ENCODE measurements at places on chromosomes 1 and 21. TPM values are rescaled to one million over a fixed set of nuclear protein-coding genes. Genes with fewer than 3 reads are reported as not detected.
A peak's percentile ranks its signal among the peaks of the same experiment; 100 is the strongest.

PLA2G2F gene
- total RNA-seq, result not detected

C1orf116 gene
- total RNA-seq, result 0.17 TPM

TMEM269 gene
- not detected for total RNA-seq

TTLL7 gene
- total RNA-seq, result 2.2 TPM

JTB gene
- 139 TPM for total RNA-seq

TNNI3K gene
- total RNA-seq, result not detected

- no peak for DNase-seq
Observed at GRCh38 chr1:5995871-5996630, 3.8 kb upstream of the NPHP4 start.

- no peak for DNase-seq
Observed at GRCh38 chr21:20261364-20261763, 736.8 kb upstream of the NCAM2 start.

GRCh38 chr1:21188235-21188634, 11.5 kb upstream of the EIF4G3 start:
- no peak for DNase-seq

- no peak for DNase-seq
Observed at GRCh38 chr1:54979327-54979891, 1.0 kb upstream of the TMEM61 start.

- no peak for DNase-seq
Observed at GRCh38 chr1:59427784-59428183, 130.9 kb downstream of the FGGY start.

DNA sequence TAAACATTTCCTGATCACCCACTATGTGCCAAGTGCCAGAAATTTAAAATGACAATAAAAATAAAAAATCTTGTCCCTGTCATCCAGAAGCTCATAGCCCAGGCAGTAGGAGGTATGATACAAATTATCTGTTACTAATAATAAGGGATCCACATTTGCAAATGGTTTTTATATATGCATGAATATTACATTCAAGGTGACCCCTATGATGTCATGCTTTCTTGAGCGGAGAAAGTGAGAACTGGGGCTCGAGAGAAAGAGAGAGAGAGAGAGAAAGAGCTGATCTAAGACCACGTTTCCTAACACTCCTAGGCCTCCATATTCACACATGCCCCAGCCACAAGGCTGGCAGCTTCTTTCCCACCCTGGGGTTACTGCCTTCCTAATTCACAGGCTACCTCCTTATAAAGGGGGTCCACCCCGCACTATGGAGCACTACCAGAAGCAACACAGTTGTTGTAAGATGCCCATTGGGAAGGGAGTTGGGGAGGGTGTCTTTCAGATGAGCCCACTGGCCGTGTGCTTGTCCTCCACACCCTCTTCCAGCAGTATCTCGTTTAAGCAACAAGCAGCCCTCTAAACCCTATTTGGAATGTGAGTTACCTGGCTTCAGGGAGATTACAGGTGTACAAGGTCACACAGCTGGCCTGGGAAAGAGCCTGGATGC, 28.8 kb upstream of the LRRN2 start:
- DNase-seq, result no peak

DNA sequence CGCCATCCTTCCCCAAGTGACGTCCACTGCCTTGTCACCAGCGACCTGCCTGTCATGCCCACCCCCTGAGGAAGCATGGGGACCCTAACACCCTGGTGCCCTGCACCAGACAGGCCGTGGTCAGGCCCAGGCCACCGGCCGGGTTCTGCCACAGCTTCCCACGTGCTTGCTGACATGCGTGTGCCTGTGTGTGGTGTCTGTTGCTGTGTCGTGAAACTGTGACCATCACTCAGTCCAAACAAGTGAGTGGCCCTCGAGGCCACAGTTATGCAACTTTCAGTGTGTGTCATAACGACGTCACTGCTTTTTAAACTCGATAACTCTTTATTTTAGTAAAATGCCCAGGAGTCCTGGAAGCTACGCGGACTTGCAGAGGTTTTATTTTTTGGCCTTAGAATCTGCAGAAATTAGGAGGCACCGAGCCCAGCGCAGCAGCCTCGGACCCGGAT, 8.5 kb upstream of the CTRC start:
- DNase-seq, result no peak

- DNase-seq, result no peak
Observed at GRCh38 chr1:215986401-215986800, 419.3 kb downstream of the KCTD3 start.

GRCh38 chr21:45542667-45543370, 579 bp upstream of the SLC19A1 start:
- DNase-seq, result no peak

DNA sequence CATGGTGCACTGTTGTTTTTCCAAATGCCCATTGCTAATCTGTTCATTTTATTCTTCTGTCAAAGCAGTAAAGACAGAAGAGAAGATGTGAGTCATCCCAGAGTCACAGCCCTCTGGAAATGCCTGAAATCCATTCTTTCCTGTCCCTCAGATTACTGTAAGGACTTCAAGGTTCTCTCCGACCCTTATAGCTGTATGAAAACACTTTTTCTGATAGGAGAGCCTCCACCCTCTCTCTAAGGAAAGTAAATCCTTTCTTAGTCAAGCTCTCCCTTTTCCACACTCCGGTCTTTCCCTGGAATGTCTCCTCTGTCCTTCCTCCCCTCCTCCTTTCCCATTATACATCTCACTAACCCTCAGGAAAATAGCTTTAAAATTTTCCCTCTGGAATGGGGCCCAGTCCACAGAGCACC, 3.5 kb upstream of the PRDX6 start:
- peak; percentile 77 for DNase-seq

- no peak for DNase-seq
Observed at GRCh38 chr1:95927061-95927460, 693.1 kb downstream of the RWDD3 start.

DNA sequence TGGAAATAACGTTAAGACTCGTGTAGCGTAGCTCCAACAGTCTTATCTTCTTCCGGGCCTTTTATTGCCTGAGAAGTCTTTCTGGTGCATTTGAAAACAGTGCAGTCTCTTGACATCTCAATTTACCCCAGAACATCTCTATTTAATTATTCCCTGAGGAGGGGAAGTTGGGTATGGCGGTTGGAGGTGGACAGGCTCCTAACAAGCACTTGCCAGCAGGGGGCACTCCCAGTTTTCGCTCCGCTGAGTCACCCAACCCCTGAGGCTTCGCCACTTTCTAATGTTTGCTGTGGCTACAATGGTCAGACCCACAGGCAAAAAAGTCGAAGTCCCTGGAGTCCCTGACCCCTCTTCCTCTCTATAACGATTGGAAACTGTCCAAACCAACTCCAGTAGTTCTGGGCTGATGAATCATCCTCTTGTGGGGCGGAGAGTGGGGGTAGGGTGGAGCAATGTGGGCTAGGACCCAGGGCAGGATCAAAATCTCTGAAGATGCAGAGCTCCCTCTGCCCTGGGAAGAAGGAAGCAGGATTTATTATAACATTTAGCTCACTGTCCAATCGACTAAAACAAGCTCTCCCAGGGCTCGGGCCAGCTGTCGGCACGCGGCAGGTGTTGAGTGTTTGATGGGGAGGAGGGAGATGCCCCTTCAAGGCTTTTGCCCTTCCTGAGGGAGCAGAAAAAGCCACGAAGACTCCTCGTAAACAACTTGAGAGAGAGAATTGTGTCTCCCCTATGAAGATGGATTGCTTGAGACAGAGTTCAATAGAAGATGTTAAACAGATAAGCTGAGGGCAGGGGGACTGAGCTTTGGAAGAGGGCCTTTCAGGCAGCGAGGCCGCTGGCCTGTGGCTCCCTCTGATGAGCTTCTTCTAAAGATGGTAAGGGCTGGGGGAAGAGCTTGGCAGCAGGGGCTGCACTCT, 85.7 kb downstream of the BRINP2 start:
- peak; percentile 33 for DNase-seq

Data from dermis blood vessel endothelial cell (primary cell).